ENCODE measurements at places on chromosomes 3 and 15. TPM values are rescaled to one million over a fixed set of nuclear protein-coding genes. Genes with fewer than 3 reads are reported as not detected.

CTXN2 gene
- total RNA-seq = under 0.01 TPM

SHF gene
- total RNA-seq = 1.8 TPM

EXD1 gene
- under 0.01 TPM for total RNA-seq

CCDC9B gene
- total RNA-seq = 75.5 TPM

SLC28A2 gene
- not detected for total RNA-seq

PCNP gene
- 71.0 TPM for total RNA-seq

GTF2E1 gene
- total RNA-seq = 21.7 TPM

RHCG gene
- 0.09 TPM for total RNA-seq

GOLGA6L4 gene
- 1.0 TPM for total RNA-seq

MYNN gene
- 19.1 TPM for total RNA-seq

LTF gene
- 0.09 TPM for total RNA-seq

SLC25A20 gene
- 26.2 TPM for total RNA-seq

GMPS gene
- 26.8 TPM for total RNA-seq

PDZRN3 gene
- total RNA-seq = 0.18 TPM

HTR3E gene
- not detected for total RNA-seq

SCN11A gene
- 0.09 TPM for total RNA-seq

AP3B2 gene
- total RNA-seq = not detected

GOLGA8J gene
- total RNA-seq = not detected

LRRC31 gene
- not detected for total RNA-seq
